SK-N-SH (cell line): ENCODE measurements at places on chromosomes 12 and 14.

GRCh38 chr12:52975820-52976573, 27.1 kb downstream of the KRT18 start:
- DNase-seq, result no peak

DNA sequence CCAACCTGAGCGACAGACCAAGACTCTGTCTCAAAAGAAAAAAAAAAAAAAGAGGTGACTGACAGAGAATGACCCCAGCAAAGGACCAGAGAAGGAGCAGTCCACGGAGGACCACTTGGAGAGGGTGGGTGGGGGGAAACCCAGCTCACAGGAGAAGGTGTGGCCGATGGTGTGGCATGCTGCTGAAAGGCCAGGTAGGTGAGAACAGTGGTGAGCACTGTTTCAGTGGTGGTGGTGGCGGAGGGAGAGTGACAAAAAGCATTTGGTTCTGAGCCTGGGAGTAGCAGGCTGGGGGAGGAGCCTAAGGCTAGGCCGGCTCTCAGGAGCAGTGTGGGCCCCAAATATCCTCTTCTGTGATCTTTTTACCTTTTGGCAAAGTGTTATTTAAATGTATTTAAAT, 63.8 kb downstream of the IRF2BPL start:
- DNase-seq, result no peak

DNA sequence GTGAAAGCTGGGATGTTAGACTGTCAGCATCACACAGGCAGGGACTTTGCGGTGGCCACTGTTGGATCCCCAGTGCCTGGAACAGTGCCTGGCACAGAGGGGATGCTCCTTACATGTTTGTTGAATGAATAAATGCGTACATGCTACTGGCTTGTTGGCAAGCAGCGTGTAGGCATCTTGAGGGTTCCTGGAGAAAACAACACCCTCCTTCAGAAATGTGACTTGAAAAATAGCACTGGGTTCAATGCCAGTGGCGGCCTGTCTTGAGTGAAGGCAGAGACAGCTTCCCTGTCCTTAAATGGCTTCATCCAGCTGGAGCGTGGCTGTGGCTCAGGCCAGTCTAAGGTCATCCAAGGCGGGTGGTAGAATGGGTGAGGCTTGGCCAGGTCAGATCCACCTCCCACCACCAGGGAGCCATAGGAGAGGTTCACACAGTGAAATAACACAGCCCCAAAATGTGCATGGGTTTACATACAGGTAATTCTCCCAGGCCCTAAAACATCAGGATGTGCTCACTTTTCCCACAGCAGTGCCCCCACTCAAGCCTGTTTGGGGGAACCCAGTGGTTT, 171.4 kb downstream of the PHETA1 start:
- no peak for DNase-seq

GRCh38 chr12:10562306-10562933, 51.0 kb downstream of the MAGOHB start:
- DNase-seq, result peak; percentile 20

GRCh38 chr14:97943619-97944018, 1146.4 kb downstream of the VRK1 start:
- DNase-seq, result no peak

GRCh38 chr12:118053071-118053985, 7.7 kb downstream of the WSB2 start:
- DNase-seq, result no peak

GRCh38 chr14:64765740-64766302, 61.6 kb downstream of the PLEKHG3 start:
- no peak for DNase-seq

DNA sequence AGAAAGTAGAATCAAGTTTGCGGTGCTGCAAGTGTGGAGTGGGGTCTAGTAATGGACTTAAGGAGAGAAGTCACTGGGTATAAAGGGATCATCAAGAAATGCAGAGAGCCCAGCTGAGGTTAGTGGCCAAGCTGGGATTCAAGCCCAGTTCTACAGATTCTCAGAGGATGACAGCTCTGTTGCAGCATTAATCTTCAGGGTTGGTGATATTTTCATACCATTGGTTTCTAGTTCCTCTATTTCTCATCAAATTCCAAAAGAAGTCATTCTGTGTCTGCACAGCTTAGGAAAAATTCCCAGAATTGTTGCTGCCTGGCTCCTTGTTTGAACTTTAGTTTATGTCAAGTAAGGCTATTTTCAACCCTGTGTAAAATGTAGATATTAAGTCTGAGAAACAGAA, 169.5 kb upstream of the NTF3 start:
- no peak for DNase-seq

DNA sequence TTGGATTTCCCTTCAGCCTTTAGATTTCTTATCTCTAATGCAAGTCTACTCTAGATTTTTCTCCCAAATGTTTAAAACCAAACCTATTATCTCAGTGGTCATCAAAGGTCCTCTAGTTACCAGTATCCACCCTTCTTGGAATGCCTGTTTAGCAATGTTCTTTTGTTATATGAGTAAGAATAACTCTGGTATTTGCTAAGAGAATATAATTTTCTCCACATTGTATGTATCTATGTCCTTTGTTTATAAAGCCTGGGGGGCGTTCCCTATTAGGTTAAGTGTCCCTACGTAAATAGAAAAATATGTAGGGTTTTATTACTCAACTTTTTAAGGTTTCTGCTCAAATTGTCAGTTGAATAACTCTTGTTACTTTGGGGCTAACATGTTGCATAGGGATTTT, 27.3 kb downstream of the PPM1A start:
- DNase-seq, result no peak

DNA sequence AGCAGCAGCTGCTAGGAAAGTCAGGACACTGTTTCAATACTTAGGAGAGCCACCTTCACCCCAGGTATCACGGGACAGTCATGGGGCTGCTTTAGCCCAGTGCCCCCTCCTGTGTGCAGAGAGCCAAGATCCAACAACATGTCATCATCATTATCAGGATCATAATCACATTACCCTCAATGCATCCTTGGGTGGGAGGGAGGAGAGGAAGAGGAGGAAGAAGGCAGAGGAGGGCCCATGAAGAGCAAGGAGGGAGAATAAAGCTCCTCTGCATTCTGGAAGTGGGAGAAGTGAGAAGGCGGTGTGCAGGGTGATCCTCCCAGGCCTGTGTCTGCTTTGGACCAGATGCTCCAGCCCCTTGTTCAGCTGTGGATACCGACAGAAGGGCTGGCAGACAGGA, 64.2 kb downstream of the TSPAN11 start:
- DNase-seq, result no peak
